ENCODE measurements at places on chromosomes 6 and 20.

DNA sequence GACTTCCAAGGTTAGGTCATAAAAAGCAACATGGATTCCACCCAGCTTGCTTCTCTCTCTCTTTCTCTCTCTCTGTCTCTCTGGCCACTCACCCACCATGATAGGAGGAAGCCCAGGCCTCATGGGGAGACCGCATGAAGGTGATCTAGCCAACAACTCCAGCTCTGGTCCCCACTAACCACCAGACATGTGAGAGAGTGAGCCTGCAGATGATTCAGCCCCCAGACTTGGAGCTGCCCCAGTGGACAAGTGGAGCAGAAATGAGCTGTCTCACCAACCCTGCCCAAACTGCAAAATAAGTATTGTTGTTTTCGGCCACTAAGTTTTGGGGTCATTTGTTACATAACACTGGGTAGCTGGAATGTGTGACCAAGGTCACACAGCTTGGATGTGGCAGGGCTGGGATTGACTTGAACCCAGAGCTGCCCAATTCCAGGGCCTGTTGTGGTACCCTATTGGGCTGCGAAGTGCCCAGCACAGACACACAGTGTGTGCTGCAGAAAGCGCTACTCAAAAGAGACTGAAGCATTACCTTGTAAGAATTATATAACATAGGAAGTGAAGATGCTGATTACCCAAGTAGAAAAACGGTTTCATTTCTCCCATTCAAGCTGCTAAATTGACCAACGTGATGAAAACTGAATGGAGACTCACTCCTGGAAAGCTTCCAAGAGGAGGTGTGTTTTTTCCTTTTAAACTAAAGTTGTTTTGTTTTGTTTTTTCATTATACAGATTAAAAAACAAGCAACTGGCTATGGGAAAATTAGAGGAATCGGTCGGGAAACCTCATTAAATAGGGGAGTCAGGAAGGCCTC lies 9.1 kb upstream of the TLDC2 start:
- H3K36me3 ChIP-seq = no peaks in the 10 kb centered on the region
- DNase-seq = peak; percentile 77
- H3K27ac ChIP-seq = no peak overlapping the region
- no peak overlapping the region for H3K4me3 ChIP-seq

- no peaks in the 10 kb centered on the region for H3K27me3 ChIP-seq
- H3K27ac ChIP-seq = no peak overlapping the region
- H3K36me3 ChIP-seq = no peaks in the 10 kb centered on the region
Measured at GRCh38 chr6:35008858-35009257, 119.8 kb downstream of the ANKS1A start.

DNA sequence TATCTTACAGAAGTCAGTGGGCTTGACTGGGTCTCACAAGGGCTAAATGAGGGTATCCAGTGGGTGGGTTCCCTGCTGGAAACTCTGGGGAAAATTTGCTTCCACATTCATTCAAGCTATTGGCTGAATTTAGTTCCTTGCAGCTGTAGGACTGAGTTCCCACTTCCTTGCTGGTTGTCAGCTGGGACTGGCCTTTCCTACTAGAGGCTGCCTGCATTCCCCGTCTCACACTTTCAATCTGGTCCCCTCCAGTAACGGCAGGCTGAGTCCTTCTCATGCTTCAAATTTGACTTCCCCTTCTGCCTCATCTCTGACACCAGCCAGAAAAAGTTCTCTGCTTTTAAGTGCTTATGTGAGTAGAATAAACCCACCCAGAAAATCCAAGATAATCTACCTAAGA lies 4.4 kb downstream of the CSNK2A1 start:
- H3K36me3 ChIP-seq = peaks cover 3% of the 10 kb centered on the region
- H3K4me1 ChIP-seq = peaks cover 23% of the 10 kb centered on the region
- H3K4me3 ChIP-seq = no peak overlapping the region

DNA sequence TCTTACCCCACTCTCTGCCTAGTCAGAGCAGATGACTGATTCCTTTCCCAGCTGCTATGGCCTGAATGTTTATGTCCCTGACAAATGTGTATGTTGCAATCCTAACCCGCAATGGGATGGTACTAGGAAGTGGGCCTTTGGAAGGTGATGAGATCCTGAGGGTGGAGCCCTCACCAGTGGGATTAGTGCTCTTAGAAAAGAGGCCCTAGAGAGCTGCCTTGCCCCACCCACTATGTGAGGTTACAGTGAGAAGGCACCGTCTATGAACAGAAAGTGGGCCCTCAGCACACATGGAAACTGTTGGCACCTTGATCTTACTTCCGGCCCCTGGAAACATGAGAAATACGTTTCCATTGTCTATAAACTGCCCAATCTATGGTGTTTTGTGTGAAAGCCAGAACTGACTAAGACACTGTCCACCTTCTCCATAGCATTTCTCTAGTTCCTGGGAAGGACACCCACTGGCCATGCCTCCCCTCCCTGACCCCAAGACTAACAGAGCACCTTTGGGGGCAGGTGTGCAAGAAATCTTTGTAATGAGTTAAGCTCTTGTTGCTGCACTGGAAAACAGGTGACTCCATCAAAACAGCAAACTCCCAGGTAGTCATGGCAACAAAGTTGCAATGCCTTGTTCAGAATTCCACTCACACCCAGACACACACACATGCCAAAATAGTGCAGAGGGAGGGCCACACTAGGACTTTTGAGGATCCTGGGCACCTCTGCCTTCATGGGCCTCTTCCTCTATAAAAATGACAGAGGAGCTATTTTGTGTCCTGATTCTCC lies 16.2 kb downstream of the GABRR2 start:
- DNase-seq = peak; percentile 62
- peak overlapping the region; percentile 45 for H3K27ac ChIP-seq
- peaks cover 35% of the 10 kb centered on the region for H3K27me3 ChIP-seq
- H3K4me3 ChIP-seq = no peak overlapping the region

DNA sequence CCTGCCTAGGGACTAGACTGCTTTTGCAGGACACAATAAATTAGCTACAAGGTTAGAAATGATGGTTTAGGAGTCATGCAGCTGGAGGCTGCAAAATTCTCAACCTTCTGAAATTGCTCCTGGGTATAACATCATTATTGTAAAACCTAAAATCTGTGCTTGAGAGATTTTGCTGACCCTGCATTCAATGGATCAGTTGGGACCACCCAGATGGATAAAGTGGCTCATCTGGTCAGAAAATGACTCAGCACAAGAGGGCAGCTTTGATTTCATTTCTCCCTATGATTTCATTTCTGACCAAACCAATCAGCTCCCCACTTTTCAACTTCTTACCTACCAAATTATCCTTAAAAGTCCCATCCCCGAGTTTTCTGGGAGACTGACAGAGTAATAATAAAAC lies 367.3 kb upstream of the AGPAT4 start:
- no peaks in the 10 kb centered on the region for H3K4me1 ChIP-seq
- no peak for DNase-seq
- H3K36me3 ChIP-seq = no peaks in the 10 kb centered on the region
- H3K4me3 ChIP-seq = no peak overlapping the region
- H3K27ac ChIP-seq = no peak overlapping the region

DNA sequence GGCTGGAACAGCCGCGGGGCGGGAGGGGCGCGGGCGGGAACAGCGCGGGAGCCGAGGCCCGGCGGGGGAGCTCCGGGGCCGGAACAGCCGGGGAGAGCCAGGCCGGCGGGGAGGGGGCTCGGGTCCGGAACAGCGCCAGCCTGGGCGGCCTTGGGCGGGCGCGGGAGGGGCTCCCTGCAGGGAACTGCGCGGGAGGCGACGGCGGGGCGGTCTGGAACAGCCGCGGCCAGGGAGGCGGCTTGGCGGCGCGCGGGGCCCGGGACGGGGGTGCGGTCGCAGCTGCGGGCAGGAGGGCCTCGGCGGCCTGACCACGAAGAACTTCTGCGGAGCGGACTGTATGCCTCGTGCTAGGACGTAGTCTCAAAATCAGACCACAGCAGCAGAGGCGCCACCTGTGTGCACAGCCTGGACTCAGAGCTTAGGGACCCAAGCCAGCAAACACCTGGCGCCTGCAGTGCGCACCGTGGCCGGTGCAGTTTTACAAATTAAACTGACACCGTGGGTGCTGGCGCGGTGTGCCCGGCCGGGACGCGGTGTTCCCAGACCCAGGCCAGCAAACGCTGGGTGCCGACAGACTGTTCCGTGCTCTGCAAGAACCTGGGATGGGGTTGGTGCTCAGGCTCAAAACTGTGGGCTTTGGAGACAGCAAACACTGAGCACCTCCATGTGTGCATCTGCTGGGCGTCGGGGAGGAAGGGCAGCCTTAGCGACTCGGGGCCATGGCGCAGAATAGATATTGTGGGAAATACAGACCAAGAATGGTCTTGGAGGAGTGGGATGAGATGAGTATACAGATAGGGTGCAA lies 572 bp downstream of the ZNF341 start:
- H3K27me3 ChIP-seq = no peaks in the 10 kb centered on the region
- peaks cover 9% of the 10 kb centered on the region for H3K4me1 ChIP-seq
- no peaks in the 10 kb centered on the region for H3K36me3 ChIP-seq

DNA sequence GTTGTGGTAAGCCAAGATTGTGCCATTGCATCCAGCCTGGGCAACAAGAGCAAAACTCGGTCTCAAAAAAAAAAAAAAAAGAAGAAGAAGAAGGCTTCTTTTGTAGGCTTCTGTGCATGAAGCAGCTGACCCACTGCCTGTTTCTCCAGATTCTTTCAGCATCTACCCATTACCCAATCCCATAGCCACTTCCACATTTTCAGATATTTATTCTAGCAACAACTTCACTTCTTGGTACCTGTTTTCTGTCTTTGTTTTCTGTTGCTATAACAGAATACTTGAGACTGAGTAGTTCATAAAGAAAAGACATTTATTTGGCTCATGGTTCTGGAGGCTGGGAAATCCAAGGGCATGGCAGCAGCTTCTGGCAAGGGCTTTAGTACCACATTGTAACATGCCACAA lies 95.3 kb upstream of the SGK1 start:
- H3K36me3 ChIP-seq = no peaks in the 10 kb centered on the region
- H3K27me3 ChIP-seq = no peaks in the 10 kb centered on the region
- H3K4me1 ChIP-seq = peaks cover 5% of the 10 kb centered on the region
- no peak overlapping the region for H3K27ac ChIP-seq
- no peak overlapping the region for H3K4me3 ChIP-seq

DNA sequence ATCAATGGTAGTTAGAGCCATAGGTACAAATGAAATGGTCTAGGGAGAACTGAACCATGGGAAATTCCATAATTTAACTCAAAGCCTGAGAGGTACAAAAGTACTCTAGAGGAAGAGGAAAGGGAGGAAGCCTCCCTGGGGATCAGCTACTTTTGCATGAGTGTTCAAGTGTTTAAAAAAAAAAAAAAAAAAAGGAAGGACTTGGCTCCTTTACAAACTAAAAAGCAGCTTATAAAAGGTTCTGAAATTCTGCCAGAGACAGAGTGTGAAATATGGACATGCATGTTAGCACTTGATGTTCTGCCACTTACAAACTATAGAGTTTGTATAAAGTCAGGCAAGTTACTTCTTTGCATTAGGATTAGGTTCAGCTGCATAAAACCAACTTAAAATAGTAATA lies 290.0 kb downstream of the TBC1D7 start:
- H3K4me1 ChIP-seq = no peaks in the 10 kb centered on the region
- H3K27me3 ChIP-seq = no peaks in the 10 kb centered on the region
- H3K27ac ChIP-seq = no peak overlapping the region
- H3K36me3 ChIP-seq = no peaks in the 10 kb centered on the region
- H3K4me3 ChIP-seq = no peak overlapping the region

- peaks cover 64% of the 10 kb centered on the region for H3K4me1 ChIP-seq
- no peak for DNase-seq
- H3K36me3 ChIP-seq = no peaks in the 10 kb centered on the region
- no peak overlapping the region for H3K4me3 ChIP-seq
- H3K27ac ChIP-seq = peak overlapping the region; percentile 96
Measured at GRCh38 chr6:142844065-142844755, 100.8 kb downstream of the HIVEP2 start.

DNA sequence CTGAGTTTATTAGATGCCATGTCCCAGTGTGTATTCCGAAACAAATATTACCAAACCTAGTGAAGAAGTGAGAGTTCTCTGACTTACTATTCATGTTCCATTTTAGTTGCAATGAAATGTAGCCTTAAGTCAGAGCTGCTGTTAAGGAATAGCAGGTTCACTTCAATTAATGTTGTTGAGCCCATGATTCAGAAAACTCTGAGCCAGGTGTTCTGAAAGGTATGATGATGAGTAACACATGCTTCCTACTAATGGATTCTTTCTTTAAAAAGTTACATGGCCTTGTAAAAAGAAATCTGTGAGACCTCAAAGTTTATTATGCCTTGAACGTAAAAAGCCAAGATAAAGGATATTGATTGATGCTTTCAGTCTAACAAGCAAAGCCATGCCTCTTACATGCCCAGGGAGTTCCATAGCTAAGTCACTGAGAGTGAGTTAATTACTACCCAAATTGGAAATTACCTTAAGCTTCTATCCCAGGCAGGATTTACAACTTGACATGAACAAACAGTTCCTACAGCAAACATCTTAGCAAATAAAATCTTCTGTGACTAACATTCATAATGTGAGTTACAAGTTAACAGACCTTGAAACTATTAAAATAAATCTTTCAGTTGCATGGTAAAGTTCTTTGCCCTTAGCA lies 122.9 kb downstream of the AKAP7 start:
- H3K4me1 ChIP-seq = no peaks in the 10 kb centered on the region
- no peaks in the 10 kb centered on the region for H3K27me3 ChIP-seq
- no peak overlapping the region for H3K4me3 ChIP-seq
- no peak for DNase-seq

- no peak overlapping the region for H3K27ac ChIP-seq
- no peak for DNase-seq
- no peak overlapping the region for H3K4me3 ChIP-seq
- H3K4me1 ChIP-seq = peaks cover 10% of the 10 kb centered on the region
- no peaks in the 10 kb centered on the region for H3K27me3 ChIP-seq
- no peaks in the 10 kb centered on the region for H3K36me3 ChIP-seq
Measured at GRCh38 chr20:44136579-44137265, 50.3 kb downstream of the JPH2 start.

DNA sequence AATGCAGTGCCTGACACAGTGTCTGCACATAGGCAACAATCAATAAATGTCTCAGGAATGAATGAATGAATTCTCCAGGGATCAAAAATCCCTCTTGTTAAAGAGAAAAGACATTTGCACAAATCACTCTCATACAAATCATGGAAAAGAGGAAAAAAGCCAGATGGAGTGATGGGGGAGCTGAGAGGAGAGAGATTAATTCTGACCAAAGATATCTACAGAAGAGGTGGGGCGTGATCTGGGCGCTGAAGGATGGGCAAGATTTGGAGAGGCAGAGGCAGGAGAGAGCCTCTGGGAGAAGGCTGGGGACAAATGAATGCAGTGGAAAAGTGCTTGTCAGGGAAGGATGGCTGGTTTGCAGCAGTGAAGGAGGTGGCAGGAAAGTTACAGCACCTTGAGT lies 142.9 kb upstream of the BACH2 start:
- H3K27ac ChIP-seq = no peak overlapping the region
- no peak overlapping the region for H3K4me3 ChIP-seq
- DNase-seq = no peak
- no peaks in the 10 kb centered on the region for H3K36me3 ChIP-seq
- H3K4me1 ChIP-seq = no peaks in the 10 kb centered on the region
